ENCODE measurements at places on chromosomes 6 and 20.

DNA sequence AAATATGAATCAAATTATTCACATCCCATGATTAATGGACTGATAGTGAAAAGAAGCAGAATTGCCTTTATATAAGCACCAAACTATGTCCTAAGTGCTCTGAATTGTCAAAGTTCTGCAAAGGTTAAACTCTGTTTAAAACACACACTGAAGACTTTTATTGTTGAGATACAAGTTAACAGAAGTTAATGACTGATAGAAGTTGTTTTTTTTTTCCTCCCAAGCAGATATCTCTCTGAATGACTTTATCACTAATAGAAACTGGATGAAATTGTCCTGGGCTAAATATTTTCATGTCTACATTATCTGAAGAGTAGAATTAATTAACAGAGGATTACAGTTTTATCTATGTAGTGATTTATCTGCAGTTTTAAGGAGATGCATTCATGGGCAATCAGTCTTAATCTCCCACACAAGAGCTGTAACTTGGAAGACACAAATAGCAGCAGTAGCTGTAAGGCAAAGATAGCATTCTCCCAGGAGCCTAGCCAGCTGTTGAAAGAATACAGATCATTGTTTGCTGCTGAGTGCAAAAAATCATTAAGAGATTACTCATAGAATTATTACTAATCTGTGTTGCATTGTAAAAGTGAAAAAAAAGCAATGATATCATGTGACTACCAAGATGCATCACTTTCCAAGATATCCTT lies 49.9 kb downstream of the BMP5 start:
- DNase-seq: no peak

GRCh38 chr6:122207794-122208193 lies 191.7 kb upstream of the HSF2 start:
- no peak for DNase-seq

- no peak for DNase-seq
Measured at GRCh38 chr6:170152989-170153388, 137.9 kb downstream of the DLL1 start.

DNA sequence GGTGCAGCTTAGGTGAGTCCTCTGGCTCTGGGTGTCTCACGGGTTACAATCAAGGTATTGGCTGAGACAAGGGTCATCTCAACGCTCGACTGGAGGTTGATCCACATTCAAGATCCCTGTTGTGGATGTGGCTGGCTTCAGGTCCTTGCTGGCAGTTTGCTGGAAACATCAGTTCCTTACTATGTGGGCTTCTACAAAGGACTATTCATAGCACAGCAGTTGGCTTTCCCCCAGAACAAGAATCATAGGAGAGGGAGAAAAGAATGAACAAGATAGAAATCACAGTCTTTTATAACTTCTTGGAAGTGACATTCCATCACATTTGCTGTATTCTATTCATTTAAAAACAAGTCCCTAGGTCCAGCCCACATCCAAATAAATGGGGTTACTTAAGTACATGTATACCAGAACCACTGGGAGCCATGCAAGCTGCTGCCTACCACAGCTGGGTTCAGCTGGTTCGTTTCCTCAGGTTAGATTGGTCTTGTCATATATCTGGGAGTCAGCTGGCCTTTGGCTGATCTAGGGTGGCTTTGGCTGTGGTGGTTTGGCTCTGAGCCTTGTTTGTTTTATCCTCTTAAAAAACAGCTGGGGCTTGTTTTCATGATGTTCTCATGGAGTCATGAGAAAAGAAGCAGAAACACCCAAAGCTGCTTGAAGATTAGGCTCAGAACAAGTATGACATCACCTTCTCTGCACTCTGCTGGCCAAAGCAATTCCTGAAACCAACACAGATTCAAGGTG lies 433.2 kb upstream of the SPTLC3 start:
- DNase-seq: no peak

GRCh38 chr20:42531508-42531961 lies 658.2 kb downstream of the PTPRT start:
- DNase-seq: no peak

DNA sequence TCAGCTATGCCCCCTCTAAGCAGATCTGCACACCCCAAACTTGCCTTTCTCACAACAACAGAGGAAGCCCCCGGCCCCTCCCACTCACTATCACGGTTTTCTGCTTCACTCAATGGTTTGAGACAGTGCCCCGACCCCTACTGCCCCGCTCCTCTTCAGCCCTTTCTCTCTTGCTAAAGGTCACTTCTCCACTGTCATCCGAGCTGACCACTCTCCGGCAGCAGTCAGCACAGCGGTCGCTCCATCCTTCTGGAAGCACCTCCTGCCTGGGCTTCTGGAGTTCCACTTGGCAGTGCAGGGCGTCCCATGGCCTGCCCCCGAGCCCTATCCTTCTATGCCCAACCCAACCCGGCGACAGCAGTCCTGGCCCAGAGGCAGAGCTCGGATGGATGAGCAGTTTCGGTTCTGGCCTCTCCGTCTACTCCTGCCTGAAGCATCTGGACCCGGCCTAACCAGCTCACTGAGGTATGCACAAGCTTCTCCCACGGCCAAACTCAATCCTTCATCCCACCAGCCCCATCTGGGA lies 4.1 kb downstream of the CTSZ start:
- DNase-seq: no peak

GRCh38 chr6:127190552-127190951 lies 72.1 kb downstream of the RSPO3 start:
- DNase-seq: no peak

GRCh38 chr6:116528780-116529179 lies 16.7 kb downstream of the TRAPPC3L start:
- no peak for DNase-seq

DNA sequence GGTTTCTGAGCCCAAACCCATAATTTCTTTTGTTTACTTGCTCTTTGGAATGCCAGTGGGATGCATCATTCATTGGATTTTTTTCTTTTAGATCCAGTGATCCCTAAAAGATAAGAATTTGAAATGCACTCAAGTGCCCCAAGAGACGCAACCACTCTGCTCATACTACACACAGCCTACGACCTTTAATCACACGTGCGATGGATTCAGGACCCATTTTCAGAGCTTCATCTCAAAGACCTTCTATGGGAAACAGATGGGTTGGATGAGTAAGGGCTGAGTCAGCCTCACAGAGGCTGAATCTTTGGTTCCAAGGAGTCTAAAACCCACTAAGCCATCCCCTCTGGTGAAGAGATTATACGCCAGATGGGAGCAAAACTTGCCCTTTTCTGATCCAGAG lies 265.5 kb upstream of the EXOC2 start:
- DNase-seq: no peak

DNA sequence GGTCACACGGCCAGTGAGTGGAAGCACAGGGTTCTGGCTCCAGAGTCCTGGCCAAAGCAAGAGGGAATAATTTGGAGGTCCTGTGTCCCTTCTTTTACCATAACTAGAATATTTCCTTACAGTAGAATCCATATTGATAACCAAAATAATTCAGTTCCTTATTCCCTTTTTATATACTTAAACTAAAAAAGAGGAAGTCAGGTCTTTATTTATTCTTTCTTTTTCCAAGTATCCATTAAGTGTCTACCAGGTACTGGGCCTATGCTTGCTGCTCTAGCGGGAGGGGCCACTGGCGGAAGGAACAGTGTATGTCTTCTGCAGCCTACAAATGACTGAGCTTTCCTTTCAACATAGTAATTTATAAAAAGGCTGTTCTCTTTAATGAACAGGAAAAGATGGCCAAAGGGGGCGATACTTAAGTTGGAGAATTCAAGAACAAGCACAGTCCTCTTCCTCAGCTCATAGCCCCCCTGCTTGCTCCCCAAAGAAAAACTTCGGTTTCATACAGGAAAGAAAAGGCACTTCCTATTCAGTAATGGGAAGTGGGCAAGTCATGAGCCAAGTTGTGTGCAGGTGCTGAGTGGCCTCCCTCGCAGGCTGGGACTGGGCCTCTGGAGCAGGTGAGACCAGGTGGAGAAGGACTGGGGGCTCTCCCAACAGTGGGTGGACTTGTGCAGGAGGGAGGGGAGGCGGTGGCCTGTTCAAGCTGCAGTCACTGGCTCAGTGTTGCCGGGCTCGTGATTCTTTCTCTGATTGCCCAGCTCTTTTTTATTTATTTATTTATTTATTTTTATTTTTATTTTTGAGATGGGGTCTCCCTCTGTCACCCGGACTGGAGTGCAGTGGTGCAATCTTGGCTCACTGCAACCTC lies 110.9 kb downstream of the ARMC2 start:
- DNase-seq: no peak

- peak; percentile 54 for DNase-seq
Measured at GRCh38 chr20:44028868-44029847, 114.5 kb downstream of the TOX2 start.

DNA sequence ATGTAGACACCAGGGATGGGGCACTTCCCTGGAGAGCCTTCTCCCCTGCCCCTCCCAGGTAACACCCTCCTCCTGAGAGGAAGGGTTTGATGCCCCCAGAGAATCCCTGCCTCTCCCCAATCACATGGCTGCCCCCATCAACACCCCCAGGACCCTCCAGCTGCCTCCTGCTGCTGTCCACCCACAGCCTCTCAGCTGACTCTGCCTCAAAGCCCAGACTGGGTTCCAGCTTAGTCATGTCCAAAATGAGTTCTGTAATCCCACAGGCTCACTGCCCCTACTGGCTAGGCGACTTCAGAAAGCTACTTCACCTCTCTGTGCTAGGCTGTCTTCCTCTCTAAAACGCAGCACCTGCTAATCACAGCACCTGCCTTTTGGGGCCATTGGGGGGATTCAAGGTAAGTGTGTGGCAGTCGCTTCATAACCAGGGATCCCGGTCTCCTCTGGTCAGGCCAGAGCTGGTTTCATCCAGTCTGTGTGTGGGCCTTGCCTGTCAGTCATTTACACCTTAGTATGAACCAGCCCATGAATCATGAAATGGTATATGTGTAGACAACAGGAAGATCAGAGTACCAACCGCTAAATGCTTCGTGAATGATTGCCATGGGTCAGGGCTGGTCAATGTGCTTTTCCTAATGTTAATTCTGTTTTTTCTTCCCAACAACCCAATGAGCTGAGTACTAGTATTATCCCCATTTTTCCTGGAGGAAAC lies 40.4 kb downstream of the TFEB start:
- DNase-seq: no peak

GRCh38 chr6:8983202-8983688 lies 547.9 kb upstream of the SLC35B3 start:
- peak; percentile 59 for DNase-seq

- no peak for DNase-seq
Measured at GRCh38 chr6:355373-356208, 36.0 kb upstream of the IRF4 start.

- DNase-seq: no peak
Measured at GRCh38 chr6:37244430-37245310, 12.9 kb upstream of the TBC1D22B start.

DNA sequence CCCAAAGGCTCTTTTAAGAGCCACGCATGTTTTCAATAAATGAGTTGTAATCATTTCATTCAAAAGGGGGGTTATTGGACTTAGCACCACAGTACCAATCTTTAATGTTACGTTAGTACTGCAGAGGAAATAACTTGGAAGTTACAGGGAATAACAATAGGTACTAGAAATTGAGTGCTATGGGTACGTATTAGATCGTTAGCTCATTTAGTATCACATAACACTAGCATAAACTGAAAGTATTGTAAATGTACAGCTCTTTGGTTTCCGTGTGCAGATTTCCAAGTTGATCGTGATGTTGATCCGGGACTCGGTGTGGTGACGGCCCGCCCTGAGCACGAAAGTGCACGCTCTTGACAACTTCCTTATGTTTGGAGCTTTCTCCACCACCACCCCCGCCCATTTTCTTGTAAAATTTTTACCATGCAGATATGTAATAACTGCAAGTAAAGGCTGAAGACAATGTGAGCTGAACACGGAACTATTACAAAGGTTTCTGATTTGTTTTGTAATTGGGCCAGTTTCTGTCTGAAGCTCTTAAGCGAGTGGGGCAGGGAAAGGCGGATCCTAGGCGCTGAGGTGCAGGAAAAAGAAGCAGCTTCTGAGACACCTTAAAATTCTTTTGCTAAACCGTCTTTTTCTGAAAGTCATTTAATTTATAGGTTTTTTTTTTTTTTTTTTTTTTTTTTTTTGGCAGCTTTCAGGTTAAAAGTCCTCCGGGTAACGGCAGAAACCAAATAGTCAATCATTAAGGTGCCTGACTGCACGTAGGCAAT lies 71.5 kb downstream of the HFE start:
- DNase-seq: peak; percentile 73

DNA sequence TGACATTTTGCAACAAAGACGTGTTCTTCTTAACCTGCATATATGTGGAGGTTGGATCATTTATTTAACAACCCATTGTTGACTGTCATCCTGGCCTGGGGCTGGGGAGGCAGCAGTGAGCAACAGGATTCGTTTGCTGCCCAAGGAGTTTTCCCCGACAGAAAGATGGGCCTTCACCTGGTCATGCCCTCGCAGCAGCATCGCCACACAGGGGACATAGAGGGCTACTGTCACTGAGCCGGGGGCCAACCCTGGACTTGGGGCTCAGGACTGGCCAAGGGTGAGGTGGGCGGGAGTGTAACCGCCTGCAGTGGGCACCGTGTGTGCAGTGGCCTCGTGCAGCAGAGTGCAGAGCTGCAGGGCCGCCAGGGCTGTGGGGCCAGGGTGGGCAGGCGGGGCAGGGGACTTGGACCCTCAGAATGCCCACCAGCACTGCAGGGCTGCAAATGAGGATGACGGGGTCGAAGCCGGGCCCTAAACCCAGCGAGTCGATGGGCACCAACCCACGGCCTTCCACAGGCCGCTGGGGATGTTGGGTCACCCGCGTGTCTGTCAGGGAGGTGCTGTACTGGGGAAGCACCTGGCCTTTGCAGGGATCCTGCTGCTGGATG lies 11.8 kb downstream of the DUSP22 start:
- DNase-seq: no peak

DNA sequence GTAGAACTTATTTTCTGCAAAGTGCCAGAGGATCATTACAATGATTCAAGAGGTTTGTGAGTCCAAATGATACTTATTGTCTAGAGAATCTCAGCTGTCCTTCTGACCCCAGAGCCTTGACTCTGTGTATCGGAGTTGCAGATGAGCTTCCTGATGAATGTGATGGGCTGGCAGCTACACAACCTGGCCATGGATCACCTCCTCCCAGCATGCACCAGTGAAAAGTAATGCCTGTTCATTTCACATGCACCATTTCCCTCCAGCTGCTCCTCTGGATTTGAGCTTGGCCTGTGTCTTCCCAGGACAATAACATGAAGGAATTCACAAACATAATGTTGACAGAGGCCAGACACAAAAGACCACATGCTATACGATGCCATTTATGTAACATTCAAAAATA lies 30.0 kb downstream of the SNHG17 start:
- no peak for DNase-seq

Measured in stimulated activated CD4-positive, alpha-beta T cell treated with anti-CD3 and anti-CD28 coated beads, Interleukin-15, amount 100 ng/mL, for 24 hours (primary cell).